ENCODE measurements at places on chromosomes 6 and 20. TPM values are rescaled to one million over a fixed set of nuclear protein-coding genes. Genes with fewer than 3 reads are reported as not detected.

Gene TSBP1
- total RNA-seq, result not detected

Gene SDHAF4
- total RNA-seq, result 13.6 TPM

Gene GTPBP2
- 137 TPM for total RNA-seq

Gene APCDD1L
- total RNA-seq, result not detected

GRCh38 chr6:153065222-153065621 is 62.7 kb upstream of the MTRF1L start:
- H3K27ac ChIP-seq, result no peak overlapping the region
- peaks cover 21% of the 10 kb centered on the region for H3K27me3 ChIP-seq
- peaks cover 8% of the 10 kb centered on the region for H3K36me3 ChIP-seq
- no peaks in the 10 kb centered on the region for H3K4me1 ChIP-seq

DNA sequence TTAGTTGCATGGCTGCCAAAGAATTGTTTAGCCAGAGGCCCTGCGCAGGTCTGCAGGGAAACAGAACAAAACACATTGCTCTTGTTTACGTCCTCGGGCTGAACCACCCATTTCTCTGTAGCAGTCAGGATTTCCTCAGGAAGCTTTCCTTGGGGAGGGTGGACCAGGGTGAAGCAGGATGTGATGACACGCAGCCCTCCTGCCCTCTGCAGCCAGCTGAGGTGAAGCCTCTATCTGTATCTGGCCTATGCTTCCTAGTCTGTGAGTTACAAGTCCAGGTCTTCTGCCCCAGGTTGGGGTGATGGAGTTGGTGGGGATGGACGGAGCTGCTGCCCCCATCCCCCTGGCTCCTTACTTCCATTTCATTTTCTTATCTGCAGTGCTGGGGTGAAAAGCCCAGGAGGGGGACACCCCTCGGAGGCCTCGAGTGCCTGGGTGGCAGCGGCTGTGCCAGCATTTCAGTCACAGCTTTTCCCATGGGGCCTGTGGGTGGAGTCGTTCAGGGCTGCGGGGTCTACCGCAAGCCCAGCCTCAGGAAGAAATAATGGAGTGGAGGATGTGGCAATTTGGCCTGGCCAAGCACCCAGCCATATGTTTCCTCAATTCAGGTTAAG is 24.9 kb downstream of the SASH1 start:
- H3K4me1 ChIP-seq, result no peaks in the 10 kb centered on the region
- DNase-seq, result no peak
- no peaks in the 10 kb centered on the region for H3K36me3 ChIP-seq
- H3K4me3 ChIP-seq, result no peak overlapping the region

- H3K4me3 ChIP-seq, result no peak overlapping the region
- no peak overlapping the region for H3K27ac ChIP-seq
- no peaks in the 10 kb centered on the region for H3K27me3 ChIP-seq
- no peaks in the 10 kb centered on the region for H3K36me3 ChIP-seq
Observed at GRCh38 chr6:119122336-119122735, 43.9 kb upstream of the FAM184A start.

DNA sequence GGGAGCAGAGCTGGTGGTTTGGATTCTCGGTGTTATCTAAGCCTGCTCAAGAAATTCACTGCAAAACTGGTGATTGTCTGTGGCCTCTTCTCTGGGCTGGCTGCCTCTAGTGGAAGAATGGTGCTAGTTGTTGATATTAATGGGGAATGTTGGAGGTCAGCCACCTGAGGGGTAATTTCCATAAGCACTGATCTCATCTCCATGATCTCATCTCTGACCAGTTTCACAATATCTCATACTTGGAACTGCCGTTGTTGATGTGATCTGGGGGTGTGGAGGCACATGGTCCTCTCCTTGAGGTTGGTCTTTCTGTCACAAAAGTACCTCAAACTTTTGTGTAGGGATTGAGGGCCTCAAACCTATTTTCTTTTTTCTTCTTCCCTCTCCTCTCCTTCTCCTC is 102.6 kb downstream of the CD109 start:
- no peaks in the 10 kb centered on the region for H3K27me3 ChIP-seq
- H3K36me3 ChIP-seq, result peaks cover 2% of the 10 kb centered on the region
- H3K4me1 ChIP-seq, result peaks cover 16% of the 10 kb centered on the region
- H3K4me3 ChIP-seq, result peak overlapping the region; percentile 54
- H3K27ac ChIP-seq, result peak overlapping the region; percentile 91
- peak; percentile 14 for DNase-seq

DNA sequence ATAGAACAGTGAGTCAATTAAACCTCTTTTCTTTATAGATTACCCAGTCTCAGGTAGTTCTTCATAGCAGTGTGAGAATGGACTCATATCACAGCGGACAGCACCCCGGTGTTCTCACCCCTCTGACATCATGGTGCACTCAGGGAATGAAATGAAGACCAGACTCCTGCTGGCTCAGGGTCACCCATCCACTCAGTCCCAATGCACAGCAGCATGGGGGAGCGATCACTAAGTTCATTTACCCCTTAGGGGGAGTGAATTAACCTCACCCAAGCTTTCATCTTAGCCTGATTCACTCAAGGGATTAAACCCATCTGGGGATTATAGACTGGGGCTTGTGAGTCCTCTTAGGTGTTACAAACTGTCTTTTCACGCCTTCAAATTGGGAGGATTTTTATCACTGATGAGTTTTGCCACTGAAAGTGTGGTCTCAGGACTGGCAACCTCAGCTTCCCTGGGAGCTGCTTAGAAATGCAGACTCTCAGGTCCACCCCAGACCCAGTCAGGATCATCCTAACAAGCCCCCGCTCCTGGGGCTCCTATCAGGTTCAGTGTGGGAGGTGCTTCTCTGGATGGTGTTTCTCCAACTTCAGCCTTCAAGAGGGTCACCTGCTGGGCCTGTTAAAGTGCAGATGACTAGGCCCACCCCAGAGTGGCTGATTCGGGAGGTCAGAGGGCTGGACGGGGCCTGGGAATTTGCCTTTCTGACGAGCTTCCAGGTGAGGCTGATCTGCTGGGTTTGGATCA is 44.3 kb upstream of the FRMD1 start:
- H3K27me3 ChIP-seq, result no peaks in the 10 kb centered on the region
- H3K36me3 ChIP-seq, result peaks cover 3% of the 10 kb centered on the region
- H3K4me3 ChIP-seq, result no peak overlapping the region
- no peaks in the 10 kb centered on the region for H3K4me1 ChIP-seq
- no peak for DNase-seq
- no peak overlapping the region for H3K27ac ChIP-seq
